Stimulated activated CD4-positive, alpha-beta T cell treated with anti-CD3 and anti-CD28 coated beads, Interleukin-12 subunit alpha, Interleukin-12 subunit beta, amount 100 ng/mL, for 24 hours (primary cell): ENCODE measurements at places on chromosomes 16 and 17.

- no peak for DNase-seq
Observed at GRCh38 chr17:1173432-1174262, 6.1 kb downstream of the ABR start.

DNA sequence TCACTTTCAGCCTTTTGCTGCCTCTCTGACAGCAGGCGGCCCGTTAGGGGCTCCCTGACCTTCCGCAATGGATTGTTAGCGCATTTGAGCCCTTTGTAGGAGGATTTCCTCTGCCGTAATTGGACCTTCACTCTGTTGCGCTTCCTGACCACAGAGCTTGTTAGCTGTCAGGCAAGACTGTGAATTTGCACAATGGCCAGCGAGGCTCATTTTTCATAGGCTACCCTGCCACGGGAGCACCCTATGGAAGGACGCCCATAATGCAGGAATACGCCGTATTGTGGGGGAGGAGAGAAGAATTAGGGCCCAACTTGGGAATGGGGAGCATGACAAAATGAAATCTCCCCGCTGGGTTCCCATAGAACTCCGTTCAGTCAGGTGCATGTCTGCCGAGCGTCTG is 205.2 kb upstream of the NLRP1 start:
- DNase-seq = no peak

DNA sequence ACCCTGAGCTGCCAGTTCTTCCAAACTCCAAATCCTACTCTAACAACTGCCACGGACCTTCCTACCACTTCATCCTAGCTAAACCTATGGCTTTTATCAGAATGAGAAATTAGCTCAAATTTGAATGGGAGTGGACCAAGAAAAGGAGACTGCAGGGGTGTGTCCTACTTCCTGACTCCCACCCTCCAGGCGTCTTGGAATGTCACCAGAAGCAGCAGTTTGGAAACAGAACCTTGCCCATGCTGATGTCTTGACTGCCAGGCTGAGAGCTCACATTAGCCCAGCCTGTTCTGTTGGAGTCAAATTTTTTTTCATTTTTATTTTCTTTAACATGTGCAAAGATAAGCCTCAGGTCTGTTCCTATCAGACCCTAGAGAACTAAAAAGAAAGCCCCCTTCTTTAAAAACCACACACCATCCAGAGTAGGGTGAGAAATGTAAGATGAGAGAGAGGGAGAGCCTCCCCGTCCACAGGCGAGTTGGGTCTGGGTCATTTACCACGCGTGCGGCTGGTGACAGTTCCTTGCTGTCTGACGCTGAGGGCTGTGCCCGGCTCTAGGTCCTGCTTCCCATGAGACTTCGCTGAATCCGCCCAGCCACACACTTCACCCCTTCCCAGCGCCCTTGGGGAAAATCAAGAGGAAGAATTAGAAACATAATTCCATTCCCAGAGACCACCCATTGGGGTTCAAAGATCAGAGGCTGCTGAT is 54.3 kb downstream of the WNT3 start:
- DNase-seq = no peak

DNA sequence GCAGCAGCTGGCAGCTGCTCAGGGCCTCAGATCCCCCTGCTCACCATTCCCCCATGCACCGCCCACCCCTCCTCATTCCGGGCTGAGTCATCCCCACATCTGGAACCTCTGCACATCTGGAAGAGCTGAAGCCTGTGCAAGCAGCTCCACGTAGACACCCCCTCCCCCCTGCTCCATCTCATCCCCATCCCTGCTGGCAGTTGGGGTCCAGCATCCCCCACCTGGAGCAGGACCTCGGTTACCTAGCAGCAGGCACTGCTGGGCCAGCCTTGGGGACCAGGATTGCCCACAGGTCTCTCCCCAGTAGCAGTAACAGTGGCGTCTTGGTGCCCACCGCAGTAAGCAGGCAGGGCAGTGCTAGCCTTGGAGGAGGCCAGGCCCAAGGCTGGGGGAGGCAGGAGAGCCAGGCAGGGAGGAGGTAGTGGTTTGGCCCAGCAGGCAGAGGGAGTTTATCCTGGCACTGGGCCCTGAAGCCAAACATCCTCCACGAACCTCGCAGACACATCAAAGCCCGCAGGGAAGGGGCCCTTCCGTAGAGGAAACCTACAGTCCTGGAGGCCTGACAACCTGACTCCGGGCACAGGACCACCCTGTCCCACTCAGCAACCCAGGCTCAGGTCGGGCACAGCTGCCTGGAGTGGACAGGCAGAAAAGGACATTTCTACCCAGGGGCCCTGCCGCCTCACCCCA is 7.7 kb upstream of the TMEM92 start:
- DNase-seq = no peak

DNA sequence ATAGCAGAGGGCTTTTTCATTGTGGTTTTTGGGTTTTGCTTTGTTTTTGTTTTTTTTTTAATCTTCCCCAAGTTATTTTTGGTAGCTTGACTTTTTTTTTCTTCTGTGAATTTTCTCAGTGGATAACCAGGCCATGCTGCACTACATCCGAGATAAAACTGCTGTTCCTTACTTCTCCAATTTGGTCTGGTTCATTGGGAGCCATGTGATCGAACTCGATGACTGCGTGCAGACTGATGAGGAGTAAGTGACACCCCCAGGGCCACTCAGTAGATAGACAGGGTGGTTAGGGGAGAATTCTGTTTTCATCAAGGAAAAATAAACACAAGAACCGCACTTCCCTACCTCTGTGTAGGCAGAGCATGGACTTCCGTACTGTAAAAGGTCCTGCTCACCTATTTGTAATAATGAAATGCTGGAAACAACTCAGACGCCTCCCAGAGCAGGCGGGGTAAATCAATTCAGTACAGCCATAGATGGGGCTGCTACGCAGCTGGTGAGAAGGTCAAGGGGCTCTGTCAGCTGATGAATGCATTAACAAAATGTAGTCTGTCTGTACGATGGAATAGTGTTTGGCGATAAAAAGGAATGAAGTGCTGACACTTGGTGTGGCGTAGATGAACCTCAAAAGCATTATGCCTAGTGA is 28.6 kb downstream of the CLEC16A start:
- no peak for DNase-seq
